ENCODE measurements at places on chromosomes 12 and 14. TPM values are rescaled to one million over a fixed set of nuclear protein-coding genes. Genes with fewer than 3 reads are reported as not detected.

Gene STAB2
- total RNA-seq = not detected

Gene TPPP2
- not detected for total RNA-seq

Gene OR4K13
- not detected for total RNA-seq

Gene ADCY4
- total RNA-seq = 7.1 TPM

Gene TUNAR
- not detected for total RNA-seq

Gene RHOJ
- not detected for total RNA-seq

Gene C12orf50
- 0.09 TPM for total RNA-seq

Gene GPR135
- total RNA-seq = 2.3 TPM

Gene KRT78
- not detected for total RNA-seq

Gene BCL11B
- total RNA-seq = 163 TPM

Gene GALNT8
- total RNA-seq = 0.99 TPM

- no peak for DNase-seq
These were observed 6.1 kb downstream of the KRT76 start for GRCh38 chr12:52771088-52771487.

- no peak for DNase-seq
These were observed 19.3 kb downstream of the DAD1 start for GRCh38 chr14:22569737-22570131.

GRCh38 chr12:67047634-67048033, 221.5 kb upstream of the CAND1 start:
- DNase-seq = no peak

DNA sequence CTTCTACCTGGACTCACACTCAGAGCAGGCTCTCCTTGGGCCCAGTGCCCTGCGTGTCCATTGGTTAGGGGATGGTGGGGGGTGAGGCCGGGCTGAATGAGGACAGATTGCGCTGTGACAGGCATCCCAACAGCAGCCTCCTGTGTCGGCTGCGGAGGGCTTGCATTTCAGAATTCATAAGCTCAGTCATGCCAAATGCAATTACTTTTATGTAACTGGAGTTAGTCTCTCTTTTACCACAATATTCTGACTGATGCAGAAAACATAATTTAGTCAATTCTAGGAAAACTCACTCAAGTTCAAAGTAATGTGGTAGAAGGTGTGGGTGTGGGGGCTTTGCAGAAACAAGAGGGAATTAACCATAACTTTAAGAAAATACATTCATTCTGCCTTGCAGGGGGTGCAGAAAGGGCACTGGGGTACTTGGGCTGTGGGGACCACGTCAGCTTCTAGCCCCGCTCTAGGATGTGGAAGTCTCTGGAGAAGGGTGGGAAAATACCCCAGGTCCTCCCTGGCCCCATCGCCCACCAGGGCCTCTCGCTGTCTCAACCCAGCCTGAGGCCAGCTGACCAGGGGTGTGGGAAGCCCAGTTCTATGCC, 257.7 kb downstream of the ADGRD1 start:
- DNase-seq = no peak

DNA sequence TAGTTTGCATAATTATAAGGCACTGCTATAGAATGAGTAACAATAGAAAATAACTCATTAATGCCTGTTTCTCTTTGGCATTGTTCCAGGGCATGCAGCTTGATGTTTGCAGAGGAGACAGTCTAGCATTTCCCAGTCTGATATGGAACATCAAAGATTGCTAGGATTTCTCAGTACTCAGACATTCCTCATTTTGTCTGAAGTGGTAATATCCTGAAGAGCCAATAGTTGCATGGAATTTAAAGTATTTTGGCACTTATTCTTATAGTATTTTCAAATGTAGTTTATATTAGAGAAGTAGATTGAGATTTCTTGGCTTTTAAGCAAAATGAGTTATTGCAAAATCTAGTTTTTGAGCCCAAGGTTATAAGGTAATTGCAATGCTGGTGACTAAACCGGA, 337.3 kb upstream of the E2F7 start:
- DNase-seq = no peak

DNA sequence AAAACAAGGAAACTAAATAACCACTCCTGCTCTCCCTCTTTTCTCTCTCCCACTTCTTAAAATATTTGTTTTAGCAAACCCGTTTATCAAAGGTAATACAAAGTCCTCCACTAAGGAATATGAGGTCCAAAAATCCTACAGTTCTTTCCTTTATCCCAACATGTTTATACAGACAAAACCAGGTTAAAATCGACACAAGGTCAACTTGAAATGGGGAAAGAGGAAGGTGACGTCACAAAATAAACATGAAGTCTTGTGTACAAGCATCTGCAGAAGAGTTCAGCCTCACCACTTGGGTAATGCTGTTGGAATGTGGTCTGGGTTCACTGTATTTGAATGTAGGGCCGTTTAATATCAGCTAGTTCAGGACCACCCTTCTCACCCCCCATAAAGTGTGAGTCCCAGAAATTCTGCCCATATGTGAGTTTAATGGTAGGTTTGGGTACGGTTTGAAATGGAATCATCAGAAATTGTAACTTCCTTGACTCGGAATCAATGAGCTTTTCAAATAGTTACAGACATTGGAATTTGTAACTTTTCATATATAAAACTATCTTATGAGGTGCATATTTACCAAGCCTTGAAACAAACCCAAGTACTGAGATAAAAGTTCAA, 120.0 kb upstream of the SLC38A2 start:
- no peak for DNase-seq

GRCh38 chr12:76032043-76032981, 736 bp upstream of the PHLDA1 start:
- no peak for DNase-seq

GRCh38 chr12:111673503-111673902, 12.3 kb downstream of the BRAP start:
- no peak for DNase-seq

DNA sequence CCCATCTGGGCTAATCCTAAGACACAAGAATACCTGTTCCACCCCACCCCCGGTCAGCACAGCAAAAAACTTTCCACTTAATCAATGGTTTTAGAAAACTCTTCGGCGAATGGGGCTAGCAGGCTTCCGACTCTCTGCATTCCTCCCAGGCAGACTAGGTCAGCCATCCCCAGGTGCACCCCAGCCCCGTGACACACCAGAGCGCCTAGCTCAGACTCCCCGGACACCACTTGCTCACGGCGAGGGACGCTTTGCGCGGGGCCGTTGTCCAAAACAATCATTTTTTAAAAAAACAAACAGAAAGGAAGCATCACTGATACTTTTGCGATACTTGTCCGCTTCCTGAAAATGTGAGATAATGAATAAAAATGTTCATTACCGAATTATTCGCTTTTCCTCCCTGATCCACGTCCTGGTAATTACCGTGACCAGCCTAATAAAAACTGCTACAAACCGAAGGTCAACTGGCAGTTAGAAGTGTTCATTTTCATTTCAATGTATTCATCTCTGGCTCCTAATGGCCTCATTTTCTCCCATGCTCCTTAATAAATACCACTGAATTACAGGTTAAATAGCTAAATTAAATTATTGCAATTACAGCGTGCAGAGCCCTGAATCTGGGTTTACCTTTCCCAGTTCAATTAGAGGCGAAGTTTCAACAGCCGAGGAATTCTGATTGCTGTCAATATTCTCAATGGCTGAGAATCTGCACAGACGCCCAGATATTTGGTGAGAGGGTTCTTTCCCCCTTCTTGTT, 73.1 kb downstream of the BCL11B start:
- DNase-seq = no peak

GRCh38 chr12:96352161-96352835, 47.9 kb downstream of the CDK17 start:
- DNase-seq = no peak

DNA sequence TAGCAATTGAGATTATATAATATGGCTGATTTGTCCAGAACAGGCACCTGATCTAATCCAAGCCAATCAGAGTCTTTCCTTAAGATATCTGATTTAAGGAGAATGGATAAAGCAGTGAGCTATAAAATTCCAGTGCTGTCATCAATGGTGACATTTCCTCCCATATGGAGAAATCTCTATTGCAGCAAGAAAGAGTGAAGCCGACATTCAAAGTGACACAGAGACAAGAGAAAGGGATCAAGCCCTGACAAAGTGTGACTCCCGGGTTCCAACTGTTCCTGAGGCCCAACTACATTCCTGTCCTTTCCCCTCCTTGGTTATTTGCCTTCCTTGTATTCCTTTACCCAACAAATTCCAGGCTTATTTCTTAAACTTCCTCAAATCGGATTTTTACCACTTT, 430.0 kb upstream of the SOX5 start:
- DNase-seq = no peak

- no peak for DNase-seq
These were observed 19.3 kb upstream of the PCNX1 start for GRCh38 chr14:70887737-70888499.

DNA sequence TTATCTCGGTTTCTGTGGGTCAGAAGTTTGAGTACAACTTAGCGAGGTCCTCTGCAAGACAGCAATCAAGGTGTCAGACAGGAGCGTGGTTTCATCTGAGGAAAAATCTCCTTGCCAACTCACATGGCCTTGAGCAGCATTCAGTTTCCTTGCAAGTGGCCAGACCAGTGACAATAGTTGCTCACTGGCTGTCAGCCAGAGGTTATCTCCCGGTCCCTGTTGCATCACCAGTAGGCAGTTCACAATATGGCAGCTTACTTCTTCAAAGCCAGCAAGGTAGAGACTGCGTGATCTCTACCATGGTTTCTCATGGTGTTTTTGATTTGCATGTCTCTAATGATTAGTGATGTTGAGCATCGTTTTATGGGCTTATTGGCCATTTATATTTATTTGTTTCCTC, 143.8 kb upstream of the DAAM1 start:
- DNase-seq = no peak

DNA sequence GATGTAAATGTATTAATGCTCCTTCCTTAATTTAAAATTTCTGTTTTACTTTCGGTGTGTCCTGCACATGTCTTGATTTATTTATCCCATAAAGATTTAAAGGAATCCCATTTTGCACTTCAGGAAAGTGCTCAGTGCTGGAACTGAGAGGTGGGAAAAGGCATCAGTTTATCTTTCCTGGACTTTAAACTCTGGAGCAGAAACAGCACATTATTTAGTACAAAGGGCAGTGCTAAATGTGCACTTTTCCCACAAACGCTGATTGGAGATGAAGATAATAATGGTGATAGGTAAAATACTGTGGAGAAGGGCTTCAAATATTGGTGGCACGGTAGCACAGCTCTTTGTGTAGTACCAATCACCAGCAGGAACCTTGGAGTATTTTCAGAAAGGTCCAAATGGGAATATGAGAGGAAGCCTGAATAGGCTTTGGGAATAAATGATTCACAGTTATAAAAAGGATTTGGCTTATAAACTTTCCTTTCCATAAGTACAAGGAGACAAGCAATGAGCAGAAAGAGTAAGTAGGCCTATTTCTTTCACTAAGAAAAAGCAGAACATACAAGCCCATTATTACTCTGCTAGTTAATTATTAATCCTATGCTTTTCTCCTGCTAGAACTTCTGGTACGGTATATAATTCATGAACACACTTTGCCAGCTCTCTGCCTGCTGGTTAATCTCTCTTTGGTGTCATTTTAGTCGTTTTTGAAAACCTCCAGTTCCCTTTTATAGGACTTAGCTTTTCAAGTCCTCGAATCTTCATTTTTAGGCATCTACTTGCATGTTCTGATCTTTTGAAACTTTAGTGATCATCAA, 58.3 kb downstream of the SLC15A5 start:
- DNase-seq = no peak

- no peak for DNase-seq
These were observed 103.2 kb upstream of the EVL start for GRCh38 chr14:99961826-99962518.

DNA sequence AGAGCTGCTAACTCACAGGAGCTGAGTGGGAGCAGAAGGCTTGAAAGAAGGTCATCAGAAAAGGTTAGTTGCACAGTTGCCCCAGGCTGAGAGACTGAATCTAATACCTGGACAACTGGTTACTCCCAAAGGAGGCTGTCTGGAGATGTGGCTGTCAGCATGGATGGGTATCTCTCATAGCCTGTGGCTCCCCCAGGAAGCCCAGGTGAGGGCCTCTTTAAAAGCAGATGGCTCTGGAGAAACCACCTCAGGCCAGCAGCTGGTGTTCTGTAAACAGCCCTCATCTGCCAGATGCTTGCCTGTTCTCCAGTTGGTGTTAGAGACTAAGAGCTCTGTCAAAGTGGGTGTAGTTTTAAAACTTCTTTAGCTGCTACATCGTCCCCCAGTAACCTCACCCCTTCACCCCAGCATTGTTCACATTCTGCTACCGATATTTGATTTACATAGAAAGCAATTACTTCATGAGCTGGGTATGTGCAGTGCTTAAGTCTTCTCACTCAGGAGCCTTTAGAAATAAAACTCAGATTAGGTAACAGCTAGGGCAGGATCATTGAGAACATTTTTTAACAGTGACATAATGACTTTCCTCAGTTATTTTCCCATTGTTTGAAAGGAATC, 25.8 kb downstream of the DACT1 start:
- no peak for DNase-seq

GRCh38 chr12:84201976-84202375, 710.6 kb downstream of the SLC6A15 start:
- no peak for DNase-seq

GRCh38 chr12:12010277-12011039, 60.3 kb upstream of the BCL2L14 start:
- DNase-seq = peak; percentile 78

GRCh38 chr14:95195031-95195430, 37.7 kb upstream of the DICER1 start:
- DNase-seq = no peak

- no peak for DNase-seq
These were observed 23.5 kb downstream of the LRCOL1 start for GRCh38 chr12:132586929-132587328.

DNA sequence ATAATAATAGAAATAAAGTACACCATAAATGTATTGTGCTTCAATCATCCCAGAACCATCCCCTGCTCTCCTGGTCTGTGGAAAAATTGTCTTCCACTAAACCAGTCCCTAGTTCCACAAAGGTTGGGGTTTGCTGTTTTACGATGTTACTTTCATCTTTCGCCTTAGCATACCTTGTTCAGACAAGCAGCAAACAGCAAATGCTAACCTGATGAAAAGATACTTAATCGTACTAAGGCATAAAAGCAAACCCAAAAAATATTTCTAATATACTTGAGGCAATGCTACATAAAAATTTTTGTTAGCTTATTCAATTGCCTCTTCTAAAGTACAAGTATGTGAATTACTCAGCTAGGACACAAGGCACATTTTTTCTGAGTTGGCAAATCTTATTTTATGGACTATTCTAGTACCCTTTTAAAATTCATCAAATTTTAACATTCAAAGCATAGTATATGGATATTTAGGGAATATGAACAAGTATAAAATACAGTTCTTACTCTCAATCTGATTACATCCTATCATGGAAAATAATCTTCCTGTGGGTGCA, 97.1 kb upstream of the PLEKHG7 start:
- DNase-seq = no peak

DNA sequence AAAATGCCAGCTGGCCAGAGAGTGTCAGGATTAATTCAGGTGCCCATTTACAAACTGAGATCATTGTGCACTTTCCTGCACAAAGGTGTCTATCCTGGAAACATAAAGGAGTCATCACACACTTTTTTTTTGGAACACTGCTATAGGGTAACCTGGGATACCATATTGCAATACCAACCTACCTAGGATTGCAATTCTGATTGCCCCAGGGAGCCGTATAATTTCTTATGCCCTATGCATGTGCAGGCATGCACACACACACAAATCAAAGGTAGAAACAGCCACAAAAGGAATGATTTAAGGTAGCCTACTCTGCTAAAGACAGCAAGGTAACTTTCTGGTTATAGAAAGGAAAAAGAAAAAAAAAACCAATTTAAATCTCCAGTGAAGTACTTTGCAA, 285.3 kb upstream of the KITLG start:
- DNase-seq = no peak

- DNase-seq = peak; percentile 33
These were observed 43.6 kb upstream of the APPL2 start for GRCh38 chr12:105279460-105280056.

Data from CD4-positive, alpha-beta memory T cell (primary cell).